Suprapubic skin (tissue), 4 donors: ENCODE measurements at places on chromosomes 11 and 22.

- peak; percentile 83 for DNase-seq
- H3K4me3 ChIP-seq, result peak overlapping the region; percentile 97
- no peaks in the 10 kb centered on the region for H3K27me3 ChIP-seq
- peaks cover 92% of the 10 kb centered on the region for H3K4me1 ChIP-seq
- peak overlapping the region; percentile 99 for H3K27ac ChIP-seq
These were observed 6.5 kb downstream of the PIM3 start for GRCh38 chr22:49966774-49967705.

DNA sequence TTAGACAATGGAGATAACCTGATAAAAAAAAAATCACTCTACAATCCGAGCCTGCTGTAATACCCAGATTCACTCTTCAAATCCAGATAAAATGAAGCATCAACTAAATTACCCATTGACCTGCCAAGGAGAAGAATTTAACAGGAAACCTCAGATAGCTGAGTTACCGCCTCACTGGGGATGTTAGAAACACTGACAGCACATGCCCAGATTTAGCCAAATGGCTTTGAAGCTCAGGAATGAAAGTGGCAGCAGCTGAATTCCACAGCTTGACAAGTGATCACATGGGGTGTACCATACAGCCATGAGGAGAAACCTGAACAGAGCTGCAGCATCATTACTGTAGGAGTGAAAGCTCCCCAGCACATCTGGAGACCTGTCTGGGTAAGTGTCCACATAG is 807.6 kb downstream of the DLG2 start:
- H3K27ac ChIP-seq, result no peak overlapping the region
- no peaks in the 10 kb centered on the region for H3K4me1 ChIP-seq
- no peaks in the 10 kb centered on the region for H3K36me3 ChIP-seq
- H3K4me3 ChIP-seq, result no peak overlapping the region

- H3K4me1 ChIP-seq, result no peaks in the 10 kb centered on the region
- no peak overlapping the region for H3K27ac ChIP-seq
- H3K27me3 ChIP-seq, result no peaks in the 10 kb centered on the region
- no peaks in the 10 kb centered on the region for H3K36me3 ChIP-seq
- DNase-seq, result no peak
These were observed 22.2 kb downstream of the OPCML start for GRCh38 chr11:133509924-133510697.

DNA sequence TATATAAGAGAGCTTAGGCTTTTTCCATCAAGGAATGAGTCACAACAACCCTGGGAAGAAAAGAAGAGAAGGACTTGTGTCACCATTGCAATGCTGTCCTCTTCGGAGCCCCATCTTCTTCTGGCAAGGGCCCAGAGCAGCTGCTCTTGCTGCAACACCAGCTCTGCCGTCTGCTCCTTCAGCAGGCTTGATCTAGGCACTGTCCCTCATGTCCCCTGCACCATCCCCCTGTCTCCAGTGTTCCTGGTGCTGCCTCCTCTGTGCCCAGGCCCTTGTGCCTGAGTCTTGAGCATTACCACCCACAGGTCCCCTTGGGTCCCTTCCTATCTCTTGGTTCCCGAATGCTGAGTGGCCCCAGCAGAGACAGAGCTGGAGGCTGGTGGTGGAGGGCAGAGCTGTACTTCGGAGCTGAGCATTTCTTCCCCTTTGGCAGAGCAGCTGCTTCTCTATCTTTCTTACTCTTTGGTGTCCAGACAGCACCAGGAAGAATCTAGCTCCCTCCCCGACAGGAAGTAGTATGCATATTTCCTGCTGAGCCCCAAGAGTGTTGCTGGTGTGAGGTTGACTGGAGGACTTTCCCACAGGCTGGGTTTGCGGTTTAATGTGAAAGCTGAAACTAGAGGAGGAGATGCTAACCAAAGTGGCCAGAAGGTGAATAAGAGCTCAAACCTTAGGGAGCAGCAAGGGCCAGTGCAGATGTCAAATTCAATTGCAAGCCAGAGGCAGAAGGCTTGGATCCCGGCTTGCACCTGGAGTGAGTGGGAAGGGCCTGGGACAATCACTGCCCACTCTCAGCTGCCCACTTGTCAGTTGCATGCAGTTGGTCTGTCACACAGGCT is 27.8 kb downstream of the WEE1 start:
- peak overlapping the region; percentile 49 for H3K27ac ChIP-seq
- no peaks in the 10 kb centered on the region for H3K36me3 ChIP-seq
- peaks cover 11% of the 10 kb centered on the region for H3K4me1 ChIP-seq

GRCh38 chr11:75873417-75874221 is 58.6 kb downstream of the UVRAG start:
- no peaks in the 10 kb centered on the region for H3K36me3 ChIP-seq
- no peak for DNase-seq
- H3K27ac ChIP-seq, result no peak overlapping the region
- peaks cover 15% of the 10 kb centered on the region for H3K4me1 ChIP-seq
- H3K4me3 ChIP-seq, result no peak overlapping the region

GRCh38 chr11:44326615-44327475 is 16.9 kb upstream of the ALX4 start:
- H3K27ac ChIP-seq, result no peak overlapping the region
- no peak overlapping the region for H3K4me3 ChIP-seq
- H3K27me3 ChIP-seq, result peaks cover 91% of the 10 kb centered on the region

DNA sequence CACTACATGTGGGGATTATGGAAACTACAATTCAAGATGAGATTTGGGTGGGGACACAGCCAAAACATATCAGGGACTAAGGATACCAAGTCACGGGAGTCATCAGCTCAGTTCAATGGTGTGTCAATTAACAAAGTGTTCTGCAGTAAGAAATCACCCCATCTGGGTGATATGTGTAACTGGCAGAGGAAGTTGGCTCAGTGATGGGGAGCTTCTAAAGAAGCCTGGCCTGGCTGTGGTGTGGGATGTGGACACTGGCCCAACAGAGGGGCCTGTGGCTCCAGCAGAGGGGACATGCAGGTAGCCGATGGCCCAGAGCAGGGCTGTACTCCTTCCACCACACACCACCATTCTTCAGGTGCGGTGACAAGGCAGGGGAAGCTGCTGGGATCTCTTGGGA is 31.6 kb downstream of the RPS6KA4 start:
- H3K27ac ChIP-seq, result no peak overlapping the region
- no peak overlapping the region for H3K4me3 ChIP-seq
- peaks cover 4% of the 10 kb centered on the region for H3K4me1 ChIP-seq
- H3K36me3 ChIP-seq, result no peaks in the 10 kb centered on the region
- no peak for DNase-seq
- H3K27me3 ChIP-seq, result no peaks in the 10 kb centered on the region

DNA sequence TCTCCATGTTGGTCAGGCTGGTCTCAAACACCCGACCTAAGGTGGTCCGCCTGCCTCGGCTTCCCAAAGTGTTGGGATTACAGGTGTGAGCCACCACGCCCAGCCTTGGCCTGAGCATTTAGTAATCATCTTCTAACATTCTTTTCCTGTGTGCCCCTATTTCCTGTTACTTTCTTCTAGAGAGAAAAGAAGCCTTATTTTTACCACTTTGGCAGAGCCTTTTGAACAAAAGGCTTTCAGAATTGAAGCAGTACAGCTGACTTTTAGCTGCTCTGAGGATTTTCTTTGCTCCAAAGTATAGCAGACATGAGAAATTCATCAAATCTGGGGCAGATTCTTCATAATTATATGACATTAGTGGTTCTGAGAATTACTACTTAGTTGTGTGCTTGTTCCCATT is 13.4 kb downstream of the MORC2 start:
- no peaks in the 10 kb centered on the region for H3K4me1 ChIP-seq
- peaks cover 23% of the 10 kb centered on the region for H3K36me3 ChIP-seq
- DNase-seq, result no peak
- H3K27me3 ChIP-seq, result no peaks in the 10 kb centered on the region
- no peak overlapping the region for H3K27ac ChIP-seq

GRCh38 chr22:39371732-39372131 is 21.9 kb downstream of the SYNGR1 start:
- DNase-seq, result no peak
- no peak overlapping the region for H3K27ac ChIP-seq
- peaks cover 14% of the 10 kb centered on the region for H3K36me3 ChIP-seq
- H3K4me1 ChIP-seq, result peaks cover 5% of the 10 kb centered on the region

- no peaks in the 10 kb centered on the region for H3K36me3 ChIP-seq
- peaks cover 53% of the 10 kb centered on the region for H3K4me1 ChIP-seq
- H3K27me3 ChIP-seq, result no peaks in the 10 kb centered on the region
- peak overlapping the region; percentile 68 for H3K27ac ChIP-seq
- no peak for DNase-seq
These were observed 33.1 kb downstream of the TNRC6B start for GRCh38 chr22:40210818-40211217.

GRCh38 chr11:870127-870413 is 27.4 kb downstream of the TSPAN4 start:
- H3K27me3 ChIP-seq, result no peaks in the 10 kb centered on the region
- no peak overlapping the region for H3K27ac ChIP-seq
- no peaks in the 10 kb centered on the region for H3K4me1 ChIP-seq
- H3K4me3 ChIP-seq, result no peak overlapping the region

DNA sequence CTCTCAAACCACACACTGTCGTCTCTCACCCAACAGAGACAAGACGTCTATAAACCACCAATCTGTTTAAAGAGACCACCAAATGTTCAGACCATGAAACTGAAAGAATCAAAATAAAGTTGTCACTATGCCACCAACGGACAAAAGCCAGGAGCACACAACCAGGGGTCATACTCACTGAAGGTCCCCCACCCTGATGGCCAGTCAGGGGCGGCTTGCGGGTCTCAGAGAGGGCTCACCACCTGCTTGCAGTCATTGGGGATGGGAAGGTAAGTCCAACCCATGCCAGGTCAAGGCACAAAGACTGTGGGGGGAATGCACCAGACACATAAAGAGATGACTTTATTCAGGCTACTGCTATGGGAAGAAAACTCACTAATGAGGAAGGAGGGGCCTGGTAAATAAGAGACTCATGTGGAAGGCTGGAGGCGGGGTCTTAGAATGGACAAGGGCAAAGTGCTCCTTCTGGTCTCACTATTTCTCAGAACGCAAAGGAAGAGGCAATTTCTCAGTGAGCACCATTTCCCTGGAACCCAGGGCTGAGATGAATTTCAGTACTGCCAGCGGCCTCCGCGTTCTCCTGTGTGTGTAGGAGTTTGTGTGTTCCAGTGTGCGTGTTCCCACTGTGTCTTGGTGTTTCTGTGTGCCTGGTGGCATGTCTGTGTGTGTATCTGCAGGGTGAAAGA is 17.3 kb downstream of the SCARF2 start:
- no peaks in the 10 kb centered on the region for H3K36me3 ChIP-seq
- H3K4me3 ChIP-seq, result no peak overlapping the region
- no peak overlapping the region for H3K27ac ChIP-seq
- peaks cover 36% of the 10 kb centered on the region for H3K4me1 ChIP-seq
- peak; percentile 57 for DNase-seq

DNA sequence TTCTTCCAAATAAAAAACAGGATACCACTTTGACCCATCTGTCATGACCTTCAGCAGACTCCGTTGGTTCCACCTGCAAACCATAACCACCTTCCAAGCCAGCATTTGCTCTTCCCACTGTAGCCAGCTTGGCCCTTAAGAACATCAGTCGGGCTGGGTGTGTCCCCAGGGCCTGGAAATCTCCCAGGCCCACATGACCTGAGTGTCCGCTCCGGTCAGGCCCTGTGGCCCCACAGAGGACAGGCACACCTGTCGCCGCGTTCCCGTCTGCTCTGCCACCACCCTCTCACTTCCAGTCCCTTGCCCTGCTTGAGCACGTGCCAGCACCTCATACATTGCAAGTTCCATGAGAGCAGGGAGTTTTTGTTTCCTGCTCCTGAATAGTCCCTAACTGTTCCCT is 65.7 kb upstream of the PITPNB start:
- DNase-seq, result no peak
- no peaks in the 10 kb centered on the region for H3K4me1 ChIP-seq
- no peaks in the 10 kb centered on the region for H3K27me3 ChIP-seq
- H3K4me3 ChIP-seq, result no peak overlapping the region
- H3K36me3 ChIP-seq, result peaks cover 48% of the 10 kb centered on the region

GRCh38 chr11:8038393-8038792 is 42.6 kb upstream of the TUB start:
- H3K4me3 ChIP-seq, result no peak overlapping the region
- H3K4me1 ChIP-seq, result peaks cover 18% of the 10 kb centered on the region
- H3K36me3 ChIP-seq, result no peaks in the 10 kb centered on the region
- DNase-seq, result peak; percentile 28

GRCh38 chr11:64238999-64239398 is 1.9 kb upstream of the FKBP2 start:
- no peak for DNase-seq
- H3K4me1 ChIP-seq, result peaks cover 79% of the 10 kb centered on the region
- no peaks in the 10 kb centered on the region for H3K27me3 ChIP-seq
- H3K36me3 ChIP-seq, result peaks cover 29% of the 10 kb centered on the region
- peak overlapping the region; percentile 97 for H3K27ac ChIP-seq

DNA sequence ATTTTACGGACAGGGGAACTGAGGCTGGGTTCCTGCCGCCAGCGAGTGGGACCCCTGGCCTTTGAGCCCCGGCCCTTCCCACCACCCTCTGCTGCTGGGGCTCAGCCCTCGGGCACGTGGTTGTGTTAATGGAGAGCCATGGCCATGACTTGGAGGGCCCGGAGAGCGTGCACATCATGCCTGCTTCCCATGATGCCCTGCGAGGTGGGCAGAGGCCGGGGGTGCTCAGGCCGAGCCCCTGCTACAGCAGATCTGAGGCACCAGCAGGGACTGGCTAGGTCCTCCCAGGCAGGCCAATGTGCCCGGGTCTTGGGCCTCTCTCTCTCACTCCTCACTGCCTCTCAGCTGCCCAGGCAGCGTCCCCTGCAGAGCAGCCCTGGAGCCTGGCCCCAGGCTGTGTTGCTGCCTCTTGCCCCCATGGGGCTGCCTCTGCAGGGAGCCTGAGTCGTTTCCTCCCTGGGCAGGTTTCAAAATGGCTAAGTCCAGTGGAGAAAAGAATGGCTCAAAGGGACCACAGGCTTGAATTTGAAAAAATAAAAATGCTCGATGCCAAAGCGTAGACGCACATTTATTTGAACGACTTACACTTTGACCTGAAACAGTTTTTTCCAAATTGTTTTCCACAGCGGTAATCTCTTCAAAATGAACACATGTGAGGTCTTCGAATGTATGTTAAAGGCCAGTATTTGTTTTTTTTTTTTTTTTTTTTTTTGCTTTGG is 72.6 kb upstream of the CLDN5 start:
- no peaks in the 10 kb centered on the region for H3K36me3 ChIP-seq

GRCh38 chr22:23856721-23857605 is 712 bp upstream of the SLC2A11 start:
- peaks cover 24% of the 10 kb centered on the region for H3K4me1 ChIP-seq
- no peaks in the 10 kb centered on the region for H3K36me3 ChIP-seq
- peak overlapping the region; percentile 81 for H3K27ac ChIP-seq
- H3K4me3 ChIP-seq, result peak overlapping the region; percentile 83
- H3K27me3 ChIP-seq, result no peaks in the 10 kb centered on the region
- DNase-seq, result no peak

GRCh38 chr22:29266564-29267461 is 968 bp downstream of the RHBDD3 start:
- DNase-seq, result no peak
- peak overlapping the region; percentile 80 for H3K4me3 ChIP-seq
- no peaks in the 10 kb centered on the region for H3K27me3 ChIP-seq
- H3K4me1 ChIP-seq, result peaks cover 47% of the 10 kb centered on the region
- H3K27ac ChIP-seq, result peak overlapping the region; percentile 99

DNA sequence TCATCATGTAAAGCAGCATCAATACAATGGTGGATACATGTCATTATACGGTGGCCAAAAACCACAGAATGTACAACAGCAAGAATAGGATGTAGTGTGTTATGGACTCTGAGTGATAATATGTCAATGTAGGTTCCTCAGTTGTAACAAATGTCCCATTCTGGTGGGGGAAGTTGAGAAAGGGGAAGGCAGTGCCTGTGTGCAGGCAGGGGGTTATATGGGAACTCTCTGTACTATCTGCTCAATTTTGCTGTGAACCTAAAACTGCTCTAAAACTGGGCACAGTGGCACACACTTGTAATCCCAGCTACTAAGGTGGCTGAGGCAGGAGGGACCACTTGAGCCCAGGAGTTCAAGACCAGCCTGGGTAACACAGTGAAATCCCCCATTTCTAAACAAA is 5.9 kb downstream of the CHKA start:
- no peak overlapping the region for H3K4me3 ChIP-seq
- no peaks in the 10 kb centered on the region for H3K27me3 ChIP-seq
- no peak for DNase-seq
